Stimulated activated CD4-positive, alpha-beta T cell treated with anti-CD3 and anti-CD28 coated beads, Interleukin-15, amount 100 ng/mL, for 1 hour (primary cell): ENCODE measurements at places on chromosomes 2 and 18.

DNA sequence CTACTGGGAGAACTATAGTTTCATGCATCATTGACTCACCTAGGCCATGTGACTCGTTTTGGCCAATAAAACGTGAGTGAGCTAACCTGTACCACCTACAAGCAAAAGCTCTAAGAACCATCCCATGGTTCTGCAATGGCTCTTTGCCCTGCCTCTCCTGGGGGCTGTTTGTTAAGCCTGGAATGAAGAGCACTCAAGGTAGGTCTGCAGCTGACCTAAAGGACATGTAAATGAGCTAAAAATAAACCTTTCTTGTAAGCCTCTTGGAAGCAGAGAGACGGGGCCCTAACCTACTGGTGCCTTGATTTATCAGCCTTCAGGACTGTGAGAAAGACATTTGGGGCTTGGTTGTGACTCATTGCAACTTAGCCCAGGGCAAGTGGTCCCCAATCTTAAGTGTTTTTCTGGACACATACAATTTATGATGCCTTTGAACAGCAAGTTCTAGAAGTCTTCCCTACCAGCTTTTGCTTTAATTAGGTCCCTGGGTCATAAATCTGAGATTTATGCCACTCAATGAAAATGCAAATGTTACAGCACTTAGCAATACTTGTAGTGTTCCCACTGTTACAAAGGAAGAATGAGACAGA, 107.4 kb downstream of the OSBPL6 start:
- DNase-seq: no peak

- no peak for DNase-seq
Observed at GRCh38 chr2:79453918-79454317, 58.9 kb upstream of the CTNNA2 start.

GRCh38 chr2:232974396-232974795, 38.7 kb downstream of the NGEF start:
- DNase-seq: no peak

DNA sequence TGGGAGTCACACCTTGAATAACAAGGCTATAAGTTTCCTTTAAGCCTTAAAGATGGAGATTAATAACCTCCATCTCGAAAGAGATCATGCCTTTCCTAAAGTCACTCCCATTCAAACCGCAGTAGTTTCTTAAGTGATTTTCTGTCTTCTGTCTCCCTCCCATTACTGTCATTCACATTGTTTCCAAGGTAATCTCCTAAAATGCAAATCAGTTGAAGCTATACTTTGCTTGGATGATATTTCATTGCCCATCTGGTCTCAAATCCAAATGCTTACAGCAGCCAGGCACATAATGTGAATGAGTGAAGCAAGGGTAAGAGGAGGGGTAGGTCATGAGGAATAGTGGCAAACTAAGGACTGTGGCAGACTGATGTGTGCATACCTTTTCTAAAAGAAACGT, 116.4 kb downstream of the CCDC141 start:
- no peak for DNase-seq

- no peak for DNase-seq
Observed at GRCh38 chr2:37786854-37787253, 115.4 kb upstream of the CDC42EP3 start.

DNA sequence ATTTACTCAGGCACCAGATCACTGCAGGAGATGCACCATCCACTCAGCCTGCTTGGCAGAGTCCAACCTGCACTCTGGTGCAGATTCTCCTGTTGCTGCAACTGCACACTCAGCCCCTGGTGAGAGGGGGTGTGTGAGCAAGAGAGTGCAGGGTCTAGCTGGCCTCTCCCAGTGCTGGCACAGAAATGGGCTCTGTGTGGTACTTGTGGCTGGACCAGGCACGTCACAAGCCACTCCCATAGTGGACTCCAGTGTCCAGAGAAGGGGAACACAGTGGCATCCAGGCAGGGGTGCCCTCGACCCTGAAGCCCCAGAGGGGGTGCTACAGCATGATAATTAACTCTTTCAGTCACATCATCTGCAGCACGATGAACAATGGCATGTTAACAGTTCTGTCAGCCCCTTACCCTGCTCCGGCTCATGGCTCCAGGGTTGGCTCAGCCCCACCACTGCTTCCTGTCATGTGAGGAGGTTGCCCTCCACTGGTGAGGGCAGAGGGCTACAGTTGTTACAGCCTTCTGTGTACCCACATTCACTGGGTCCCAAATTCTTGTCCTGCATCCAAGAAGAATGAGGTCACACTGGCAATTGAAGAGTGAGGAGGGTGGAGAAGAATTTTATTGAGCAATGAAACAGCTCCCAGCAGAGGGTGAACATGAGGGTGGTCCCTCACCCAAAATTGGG, 135.7 kb downstream of the EVA1A start:
- DNase-seq: no peak

DNA sequence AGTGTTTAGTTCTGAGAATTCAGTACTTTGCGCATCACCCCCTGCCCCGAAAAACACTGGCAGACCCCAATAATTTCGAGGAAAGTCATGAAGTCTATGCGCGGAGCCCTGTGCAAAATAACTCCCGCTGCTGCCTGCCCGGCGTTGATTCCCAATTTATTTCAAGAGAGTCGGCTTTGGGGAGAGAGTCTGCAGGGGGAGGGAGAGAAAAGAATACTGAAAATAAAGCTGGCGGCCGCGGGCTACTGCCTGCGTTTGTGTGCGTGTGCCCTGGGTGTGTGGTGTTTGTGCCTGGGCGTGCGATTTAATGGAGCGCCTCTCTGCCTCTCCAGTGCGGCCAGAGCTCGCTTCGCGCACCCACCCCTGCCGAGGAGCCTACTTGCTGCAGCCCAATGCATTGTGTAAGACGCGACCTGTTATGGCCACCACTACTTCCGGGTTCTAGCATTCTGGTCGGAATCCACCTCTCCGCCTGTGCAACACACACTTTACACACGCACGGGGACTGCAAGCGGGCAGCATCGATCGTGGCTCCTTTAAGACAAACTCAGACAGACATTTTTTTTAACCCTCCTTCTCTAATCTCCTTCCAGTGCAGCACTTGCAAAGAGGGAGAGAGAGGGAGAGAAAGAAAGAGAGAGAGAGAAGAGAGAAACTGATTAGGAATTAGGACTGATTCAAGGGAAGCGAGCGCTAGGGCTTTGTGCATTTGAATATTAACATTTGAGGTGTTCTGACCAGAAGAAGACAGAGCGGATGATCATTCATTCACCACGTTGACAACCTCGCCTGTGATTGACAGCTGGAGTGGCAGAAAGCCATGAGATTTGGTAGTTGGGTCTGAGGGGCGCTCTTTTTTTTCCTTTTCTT, at the start of gene MEIS1:
TSS of gene MEIS1 (plus strand) at position 447 of the 870 bp plus-strand sequence. CDS start 732 bp downstream, outside the sequence.
- DNase-seq: no peak

DNA sequence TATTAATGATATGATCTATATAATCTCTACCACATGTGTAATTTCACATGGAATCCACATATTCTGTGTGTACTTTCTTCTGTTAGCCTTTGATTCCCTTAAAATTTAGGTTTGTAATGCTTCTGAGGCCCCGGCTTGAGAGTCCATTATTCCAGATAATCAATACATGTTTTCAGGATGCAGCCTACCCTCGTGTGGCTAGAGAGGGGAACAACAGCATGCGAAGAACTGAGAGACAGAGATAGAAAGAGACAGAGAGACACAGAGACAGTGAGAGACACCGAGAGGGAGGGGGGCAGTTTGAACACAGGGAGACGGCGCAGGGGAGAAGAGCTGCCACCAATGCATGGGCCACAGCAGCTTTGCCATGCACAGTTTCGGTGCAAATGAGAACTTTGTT, 185.4 kb downstream of the SNTG2 start:
- DNase-seq: no peak

- DNase-seq: no peak
Observed at GRCh38 chr18:61360404-61361383, 27.5 kb downstream of the CDH20 start.

DNA sequence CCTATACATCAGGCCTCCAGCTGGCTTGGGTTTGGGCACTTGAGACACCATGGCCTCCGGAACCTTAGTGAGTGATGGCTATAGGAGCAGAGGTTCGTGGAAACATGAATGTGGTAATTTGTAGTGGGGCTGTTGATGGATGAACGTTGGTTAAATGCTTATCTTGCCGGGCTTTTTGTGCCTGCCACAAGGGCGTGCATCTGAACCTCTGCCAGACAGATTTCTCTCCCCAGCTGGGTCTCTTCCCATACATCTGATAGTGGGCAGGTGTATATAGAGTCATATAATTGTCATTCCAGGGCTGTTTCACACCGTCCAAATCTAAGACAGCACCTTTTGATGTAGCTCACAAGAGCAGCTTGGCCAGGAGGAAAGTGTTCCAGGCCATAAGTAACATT, 14.7 kb downstream of the LAMA3 start:
- no peak for DNase-seq

- no peak for DNase-seq
Observed at GRCh38 chr2:60780721-60781120, 24.7 kb downstream of the PAPOLG start.

DNA sequence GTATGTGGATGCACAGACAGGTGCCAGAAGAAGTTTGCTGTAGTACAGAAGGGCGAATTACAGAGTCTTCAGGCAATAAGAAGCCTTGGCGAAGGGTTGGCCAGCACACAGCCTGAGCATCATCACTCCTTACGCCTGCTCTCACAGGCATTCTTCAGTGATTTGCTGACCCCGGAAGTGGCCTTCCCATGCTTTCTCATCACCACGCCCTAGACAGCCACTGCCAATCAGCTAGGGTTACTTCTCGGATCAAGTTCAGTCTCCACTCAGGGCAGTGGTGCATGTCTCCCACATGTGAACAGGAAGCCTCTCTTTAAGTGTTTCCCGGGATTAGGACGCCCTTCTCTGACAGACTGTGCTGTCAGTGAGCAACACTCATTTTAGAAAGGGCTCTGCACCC, 81.8 kb downstream of the C1QL2 start:
- DNase-seq: no peak

DNA sequence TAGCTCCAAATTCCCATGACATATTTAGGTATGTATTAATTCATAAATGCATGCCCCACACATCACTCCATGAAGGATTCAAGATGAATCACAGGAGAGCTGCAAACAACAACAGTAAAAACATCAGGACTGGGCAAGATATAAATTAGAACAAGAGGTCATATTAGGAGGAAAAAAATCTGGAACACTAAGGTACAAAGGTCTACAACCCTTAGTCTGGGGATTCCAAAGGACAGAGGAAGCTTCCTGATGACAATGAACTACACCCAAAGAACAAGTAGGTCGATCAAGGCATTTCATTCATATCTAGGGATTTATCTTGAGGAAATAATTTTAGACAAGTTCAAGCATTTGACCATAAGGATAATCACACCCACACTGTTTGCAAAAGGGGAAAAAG, 14.5 kb downstream of the VPS4B start:
- DNase-seq: no peak

DNA sequence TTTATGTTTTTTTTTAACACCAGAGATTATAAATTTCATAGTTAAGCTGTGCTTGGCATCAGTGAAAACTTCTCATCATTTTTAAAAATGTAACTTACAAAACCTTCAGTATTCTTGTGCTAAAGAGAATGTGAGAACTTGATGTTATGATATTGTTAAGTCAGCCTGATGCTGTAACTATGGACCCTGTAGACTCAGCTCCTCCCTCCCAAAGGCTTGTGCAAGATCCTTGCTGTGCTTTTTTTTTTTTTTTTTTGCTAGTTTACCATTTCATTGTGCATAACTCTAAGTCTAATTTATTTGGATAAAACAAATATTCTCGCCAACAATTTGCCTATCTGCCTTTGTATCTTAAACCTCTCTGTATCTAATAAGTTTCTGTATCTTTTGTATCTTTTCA, 12.9 kb upstream of the TFPI start:
- no peak for DNase-seq

DNA sequence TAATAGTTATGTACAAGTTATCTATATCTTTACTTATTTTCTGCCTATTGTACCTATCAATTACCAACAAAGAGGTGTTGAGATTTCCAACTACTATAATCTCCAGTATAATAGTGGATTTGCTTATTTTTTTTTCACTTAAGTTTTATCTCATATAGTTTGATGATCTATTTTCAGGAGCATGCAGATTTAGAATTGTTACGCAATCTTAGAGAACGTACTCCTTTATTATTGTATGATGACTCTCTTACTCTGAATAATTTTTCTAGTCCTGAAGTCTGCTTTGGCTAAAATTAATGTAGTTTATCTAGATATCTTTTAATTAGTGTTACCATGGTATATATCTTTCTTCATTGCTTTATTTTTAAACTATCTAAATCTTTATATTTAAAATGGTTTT, 205.2 kb downstream of the SCG2 start:
- DNase-seq: no peak

- DNase-seq: no peak
Observed at GRCh38 chr18:49168281-49168985, 217.7 kb upstream of the SMAD7 start.

DNA sequence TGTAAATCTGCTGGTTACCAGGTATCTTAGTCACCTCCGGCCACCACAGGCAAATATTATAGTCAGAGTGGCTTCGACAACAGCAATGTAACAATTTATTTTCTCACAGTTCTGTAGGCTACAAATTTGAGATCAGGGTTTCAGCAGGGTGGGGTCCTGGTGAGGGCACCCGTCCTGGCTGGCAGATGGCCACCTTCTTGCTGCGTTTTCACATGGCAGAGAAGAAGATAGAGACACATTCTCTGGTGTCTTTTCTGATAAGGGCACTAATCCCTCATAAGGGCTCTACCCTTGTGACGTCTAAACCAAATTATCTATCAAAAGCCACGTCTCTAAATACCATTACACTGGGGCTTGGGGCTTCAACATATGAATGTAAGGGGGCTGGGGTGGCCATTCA, 843.2 kb upstream of the FANCL start:
- no peak for DNase-seq

DNA sequence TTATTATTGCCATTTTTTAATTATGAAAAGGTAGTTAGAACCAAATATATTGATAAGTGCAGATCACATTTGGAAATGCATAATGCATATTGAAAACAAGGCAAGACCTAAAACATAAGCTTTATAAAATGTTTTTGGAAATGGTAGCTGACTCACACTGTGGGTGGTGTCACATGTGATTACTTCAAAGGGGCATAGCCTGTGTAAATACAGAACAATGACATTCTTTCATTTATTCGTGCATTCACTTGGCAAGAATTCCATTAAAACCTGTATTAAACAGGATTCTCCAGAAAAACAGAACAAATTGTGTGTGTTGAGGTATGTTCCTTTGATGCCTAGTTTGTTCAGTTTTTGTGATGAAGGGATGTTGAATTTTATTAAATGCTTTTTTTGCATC, 427.3 kb upstream of the ST6GAL2 start:
- no peak for DNase-seq

DNA sequence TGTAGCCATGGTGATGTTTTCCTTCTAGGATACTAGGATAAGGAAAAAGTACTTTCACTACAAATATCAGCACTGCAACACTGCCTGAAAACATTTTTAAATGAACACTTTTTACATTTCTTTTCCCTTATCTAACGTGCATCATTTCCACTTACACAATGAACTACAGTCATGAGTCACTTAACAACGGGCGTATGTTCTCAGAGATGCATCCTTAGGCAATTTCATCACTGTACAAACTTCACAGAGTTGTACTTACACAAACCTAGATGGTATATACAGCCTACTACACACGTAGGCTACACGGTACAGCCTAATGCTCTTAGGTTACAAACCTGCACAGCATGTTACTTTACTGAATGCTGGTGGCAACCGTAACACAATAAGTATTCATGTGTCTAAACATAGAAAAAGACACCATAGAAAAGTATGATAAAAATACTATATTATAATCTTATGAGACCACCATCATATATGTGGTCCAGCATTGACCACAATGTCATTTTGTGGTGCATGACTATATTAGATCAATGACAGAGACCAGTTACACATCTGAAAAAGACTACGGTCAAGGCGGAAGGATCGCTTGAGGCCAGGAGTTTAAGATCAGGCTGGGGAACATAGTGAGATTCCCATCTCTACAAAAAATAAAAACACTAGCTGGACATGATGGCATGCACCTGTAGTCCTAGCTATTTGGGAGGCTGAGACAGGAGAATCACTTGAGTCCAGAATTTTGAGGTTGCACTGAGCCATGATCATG, 39.8 kb downstream of the WDR33 start:
- no peak for DNase-seq
